ENCODE measurements at places on chromosomes 11 and 22.

DNA sequence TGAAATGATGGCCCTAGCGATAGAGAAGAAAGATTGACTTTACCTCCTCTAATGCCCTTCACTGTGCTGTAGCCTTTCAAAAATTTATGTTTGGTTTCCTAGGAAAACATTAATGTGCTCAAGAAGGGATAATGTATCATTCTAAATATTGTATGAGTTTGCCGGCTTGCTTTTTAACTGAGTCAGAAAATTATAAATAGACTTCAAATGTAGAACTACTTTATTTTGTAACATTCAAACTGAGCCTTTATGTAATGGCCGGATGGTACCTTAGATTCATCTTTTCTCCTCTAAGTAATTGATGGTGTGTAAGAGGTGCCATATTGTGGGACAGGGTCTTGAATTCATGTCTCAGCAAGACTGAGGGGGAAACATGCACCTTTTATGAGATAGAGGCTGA, 57.7 kb downstream of the BID start:
- no peak for DNase-seq

DNA sequence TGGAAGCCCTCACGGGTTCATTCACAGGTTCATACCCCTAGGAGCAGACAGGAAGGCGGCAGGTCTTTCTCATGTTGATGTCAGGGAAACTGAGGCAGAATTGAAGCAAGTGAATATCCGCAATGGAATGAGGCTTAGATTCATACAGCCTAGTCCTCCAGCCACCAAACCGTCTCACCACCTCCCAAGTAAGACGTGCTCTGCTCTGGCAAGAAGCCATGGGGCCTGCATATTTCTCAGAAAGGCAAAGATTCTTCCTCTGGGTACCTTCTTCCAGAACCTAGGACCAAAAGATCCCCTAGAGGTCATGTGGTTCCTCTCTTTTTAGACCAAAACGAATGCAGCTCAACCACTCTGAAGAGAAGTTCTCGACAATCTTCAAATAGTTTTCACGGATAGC, 1.7 kb downstream of the AP1B1 start:
- DNase-seq: no peak

DNA sequence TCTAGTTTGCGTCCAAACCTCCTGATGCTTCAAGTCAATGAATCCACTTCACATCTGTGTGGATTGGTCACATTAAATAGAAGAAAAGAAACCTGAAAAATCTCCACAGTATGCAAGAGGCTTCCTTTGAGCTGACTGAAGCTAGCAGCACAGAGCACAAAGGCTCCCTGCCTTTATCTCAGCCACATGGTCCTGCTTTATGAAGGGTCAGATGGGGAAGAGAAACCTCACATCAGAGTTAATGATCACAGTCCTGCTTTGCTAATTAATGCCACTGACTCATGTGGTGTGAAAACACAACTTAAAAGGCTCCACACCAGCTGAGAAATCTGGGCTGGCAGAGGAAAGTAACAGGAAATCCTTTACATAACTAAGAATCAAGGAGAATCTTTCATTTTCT, 1291.0 kb downstream of the LRRC4C start:
- DNase-seq: no peak

DNA sequence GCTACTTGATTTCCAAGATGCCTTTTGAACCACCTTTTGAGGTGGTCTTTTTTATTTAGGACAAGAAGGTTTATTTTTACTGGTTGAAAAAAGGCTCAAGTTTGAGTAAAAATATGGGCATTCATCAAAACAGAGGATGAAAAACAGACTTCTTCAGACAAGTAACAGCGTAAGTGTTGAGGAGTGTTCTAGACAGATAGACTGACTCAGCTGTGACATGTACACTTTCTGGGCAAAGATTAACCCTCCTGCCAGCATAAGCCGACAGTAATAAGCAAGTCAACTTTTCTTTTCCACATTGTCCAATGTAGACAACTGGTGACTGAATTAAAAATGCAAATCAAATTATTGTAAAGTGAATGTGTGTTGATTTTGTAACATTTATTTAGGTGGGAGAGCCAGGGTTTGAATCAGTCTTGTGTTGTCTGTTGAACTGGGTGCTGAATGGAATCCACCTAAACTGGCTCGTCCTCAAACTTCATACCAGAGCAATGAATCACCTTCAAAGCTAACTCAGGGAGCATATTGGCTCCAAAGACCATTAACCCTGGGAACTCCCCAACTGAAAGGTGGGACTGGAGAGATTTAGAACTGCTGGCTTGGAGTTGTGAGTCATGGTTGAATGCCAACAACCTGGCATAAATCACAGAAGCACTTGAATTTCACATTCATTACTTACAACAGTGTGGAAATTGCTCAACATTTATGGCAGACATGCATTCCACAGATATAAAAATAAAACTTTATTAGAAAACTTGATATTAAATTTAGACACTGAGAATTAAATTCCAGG, 377.0 kb downstream of the ETS1 start:
- DNase-seq: no peak

DNA sequence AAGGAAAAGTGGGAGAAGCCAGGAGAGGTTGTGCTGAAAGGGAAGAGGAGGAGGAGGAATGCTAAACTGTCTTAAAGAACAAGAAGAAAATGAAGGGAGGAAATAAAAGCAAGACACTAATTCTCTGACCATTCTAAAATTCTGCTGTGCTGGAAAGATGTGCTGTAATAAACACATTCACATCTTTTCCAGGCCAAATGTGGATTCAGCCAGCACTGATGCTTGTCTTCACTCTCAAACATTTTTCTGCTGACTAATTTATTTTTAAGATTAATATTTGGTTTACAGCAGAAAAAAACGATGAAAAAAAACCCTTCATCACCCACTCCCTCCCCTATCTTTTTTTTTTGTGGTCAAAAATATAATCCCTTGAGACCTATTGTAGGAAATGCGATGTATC, 223.6 kb downstream of the SWAP70 start:
- no peak for DNase-seq

Data from muscle of back (tissue), 13 donors.